ENCODE measurements at places on chromosomes 6 and 20. TPM values are rescaled to one million over a fixed set of nuclear protein-coding genes. Genes with fewer than 3 reads are reported as not detected.

Gene PTCHD4
- total RNA-seq = 19.2 TPM

Gene FKBP1C
- total RNA-seq = 0.52 TPM

Gene RHAG
- not detected for total RNA-seq

Gene FHL5
- total RNA-seq = not detected

Gene BCAS1
- total RNA-seq = 6.3 TPM

Gene TREML1
- not detected for total RNA-seq

Gene CST5
- total RNA-seq = not detected

Gene GLP1R
- total RNA-seq = not detected

Gene CALHM6
- total RNA-seq = not detected

Gene KHDC3L
- total RNA-seq = not detected

Gene COL9A3
- not detected for total RNA-seq

Gene TOX2
- total RNA-seq = 0.70 TPM

Gene SAMD10
- total RNA-seq = 1.1 TPM

Gene DNMT3B
- total RNA-seq = 1.5 TPM

Gene BNIP5
- total RNA-seq = not detected

Gene MEP1A
- not detected for total RNA-seq

Gene TREML2
- total RNA-seq = not detected

Gene BTNL2
- total RNA-seq = not detected

Gene TFAP2D
- total RNA-seq = not detected

Gene CBFA2T2
- total RNA-seq = 12.4 TPM

Gene IL17A
- not detected for total RNA-seq

Gene SLC2A10
- 25.9 TPM for total RNA-seq

Gene C6orf58
- total RNA-seq = not detected

Gene PRDM13
- not detected for total RNA-seq

Gene NKX2-4
- total RNA-seq = not detected

Gene CD93
- not detected for total RNA-seq

Gene SIRPA
- total RNA-seq = 2.9 TPM

Gene ADGRF5
- total RNA-seq = not detected

Gene BPIFB1
- not detected for total RNA-seq

Gene ALDH8A1
- total RNA-seq = not detected

Gene LY6G5C
- total RNA-seq = 2.7 TPM

Gene CTAGE9
- not detected for total RNA-seq

Gene CHRNA4
- not detected for total RNA-seq

Gene PLEKHG1
- total RNA-seq = under 0.01 TPM

Gene NTSR1
- not detected for total RNA-seq

Gene ULBP3
- total RNA-seq = 8.5 TPM

Gene WFDC12
- not detected for total RNA-seq

Gene MUC21
- not detected for total RNA-seq

Gene RBBP8NL
- 0.10 TPM for total RNA-seq

Gene SLC17A3
- not detected for total RNA-seq

Gene EFCAB8
- 0.83 TPM for total RNA-seq

Gene LKAAEAR1
- not detected for total RNA-seq

Gene MUCL3
- total RNA-seq = not detected

Gene NANP
- total RNA-seq = 7.0 TPM

Gene FOXC1
- total RNA-seq = 3.6 TPM

Gene HLA-DRB5
- 0.13 TPM for total RNA-seq

Gene BEND6
- total RNA-seq = 12.0 TPM

Gene CLPSL2
- total RNA-seq = not detected

Gene SEMG1
- total RNA-seq = not detected

Gene CCDC167
- total RNA-seq = 45.9 TPM

All from myocyte (in vitro differentiated cells).